ENCODE measurements at places on chromosomes 5 and 9.

- DNase-seq: no peak
Observed at GRCh38 chr9:106936680-106937079, 73.7 kb downstream of the ZNF462 start.

GRCh38 chr9:129869585-129870501 is 34.6 kb downstream of the USP20 start:
- no peak for DNase-seq

GRCh38 chr5:74862221-74862620 is 4.0 kb downstream of the FAM169A start:
- no peak for DNase-seq

DNA sequence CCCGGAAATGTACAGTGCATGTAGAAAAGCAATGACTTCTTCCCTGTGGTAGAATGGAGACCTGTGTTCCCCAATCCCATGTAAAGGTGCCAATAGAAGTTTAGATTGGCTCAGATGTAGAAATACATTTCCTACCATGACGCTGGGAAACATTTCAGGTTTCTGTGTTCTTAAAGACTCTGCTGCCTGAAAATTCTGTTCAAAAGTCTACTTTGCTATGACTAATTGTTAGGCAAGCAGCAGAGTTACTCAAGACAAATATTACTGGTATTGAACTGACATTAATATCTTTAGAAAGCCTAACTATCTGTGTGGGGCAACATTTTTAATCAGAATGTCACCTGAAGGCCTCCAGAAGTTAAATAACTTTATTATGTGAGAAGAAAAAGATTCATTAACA is 75.5 kb upstream of the ELL2 start:
- DNase-seq: no peak

DNA sequence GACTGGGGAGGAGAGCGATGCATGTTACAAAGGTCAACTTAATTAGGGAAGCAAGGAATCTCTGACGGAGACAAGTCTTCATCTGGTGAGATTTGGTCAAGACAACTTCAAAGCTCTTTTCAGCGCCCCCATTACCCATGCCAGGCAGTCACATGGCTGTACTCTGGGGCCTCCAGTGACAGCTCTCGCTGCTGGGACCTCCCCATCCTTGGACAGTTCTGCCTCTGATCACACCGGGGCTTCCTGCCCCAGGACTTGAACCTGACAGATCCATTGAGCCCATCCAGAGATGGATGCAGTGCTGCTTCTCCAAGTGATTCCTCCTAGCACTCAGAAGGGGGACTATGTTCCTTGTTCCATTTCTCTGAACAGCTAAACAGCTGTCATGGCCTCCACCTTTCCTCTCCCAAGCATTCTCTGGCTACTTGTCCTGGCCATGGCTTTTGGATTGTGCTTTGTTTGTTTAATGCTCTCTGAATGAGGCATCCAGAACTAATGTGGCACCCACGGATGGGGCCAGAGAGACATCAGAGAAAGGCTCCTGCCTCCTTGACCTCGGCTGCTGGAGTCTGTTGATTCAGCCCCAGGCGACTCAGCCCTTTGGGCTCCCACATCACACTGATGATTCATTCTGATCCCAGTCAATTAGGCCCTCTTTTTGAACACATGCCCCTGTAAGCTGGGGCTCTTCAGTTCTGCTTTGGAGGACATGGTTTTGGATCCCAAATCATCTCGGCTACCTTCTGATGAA is 122.1 kb upstream of the ADAMTS16 start:
- no peak for DNase-seq

- DNase-seq: no peak
Observed at GRCh38 chr5:166377756-166378155, 1913.7 kb upstream of the WWC1 start.

GRCh38 chr5:108054349-108054748 is 327.5 kb downstream of the FBXL17 start:
- DNase-seq: no peak

DNA sequence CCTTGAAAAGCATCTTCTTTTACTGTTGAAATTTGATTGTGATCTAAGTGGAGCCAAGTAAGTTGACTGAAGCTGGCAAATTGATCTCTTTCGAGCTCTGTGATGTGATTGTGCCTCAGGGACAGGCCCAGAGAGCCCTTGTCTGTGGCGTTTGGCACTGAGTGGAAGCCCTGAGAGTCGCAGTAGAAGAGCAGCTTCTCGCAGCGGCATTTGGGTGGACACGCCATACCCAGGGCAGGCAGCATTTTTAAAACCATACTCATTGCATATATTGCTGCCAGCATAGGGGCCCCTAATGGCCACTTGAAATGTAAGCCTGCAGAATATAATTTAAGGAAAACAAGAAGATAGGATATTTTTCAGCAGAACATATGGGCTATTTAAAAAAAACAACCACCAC is 894 bp downstream of the LRRTM2 start:
- no peak for DNase-seq

DNA sequence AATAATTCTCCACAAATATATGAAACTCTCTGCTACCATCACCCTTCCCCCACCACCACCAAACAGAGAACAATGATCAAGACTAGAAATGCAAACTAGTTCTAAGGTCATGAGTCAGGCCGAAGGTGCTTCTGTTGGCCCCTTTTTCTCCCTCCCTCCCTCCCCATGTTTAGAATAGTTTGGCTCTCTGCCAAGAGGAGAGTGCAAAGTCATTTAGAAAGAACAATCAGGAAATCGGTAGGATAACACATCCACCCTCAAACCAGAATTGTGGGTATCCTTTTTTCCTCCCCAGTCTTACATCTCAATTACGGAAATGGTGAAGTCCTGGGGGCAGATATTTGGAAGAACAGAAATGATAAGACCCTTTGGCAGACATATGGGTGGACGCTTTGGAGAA is 170.1 kb downstream of the SLF1 start:
- DNase-seq: no peak

DNA sequence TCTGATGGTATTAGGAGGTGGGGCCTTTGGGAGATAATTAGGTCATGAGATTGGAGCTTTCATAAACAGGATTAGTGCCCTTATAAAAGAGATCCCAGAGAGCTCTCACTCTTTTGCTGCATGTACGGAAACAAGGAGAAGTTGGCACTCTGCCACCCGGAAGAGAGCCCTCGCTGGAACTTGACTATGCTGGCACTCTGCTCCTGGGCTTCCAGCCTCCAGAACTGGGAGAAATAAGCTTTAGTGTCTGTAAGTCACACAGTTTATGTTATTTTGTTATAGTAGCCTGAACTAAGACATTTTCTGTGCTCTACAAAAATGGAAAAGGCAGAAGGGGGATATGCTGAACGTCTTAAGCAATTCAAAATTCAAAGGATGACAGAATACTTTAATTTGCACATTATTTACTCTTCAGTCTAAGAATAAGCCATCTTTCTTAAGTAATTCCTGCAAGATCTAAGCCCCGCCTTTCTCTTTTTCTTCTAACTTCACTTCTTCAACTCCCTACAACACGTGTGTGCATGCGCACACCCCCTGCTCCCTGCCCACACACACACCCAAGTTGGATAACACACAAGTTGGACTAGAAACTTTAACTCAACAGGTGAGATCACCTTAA is 17.3 kb downstream of the NFIB start:
- no peak for DNase-seq

GRCh38 chr9:123421801-123422455 is 65.9 kb downstream of the CRB2 start:
- DNase-seq: no peak

DNA sequence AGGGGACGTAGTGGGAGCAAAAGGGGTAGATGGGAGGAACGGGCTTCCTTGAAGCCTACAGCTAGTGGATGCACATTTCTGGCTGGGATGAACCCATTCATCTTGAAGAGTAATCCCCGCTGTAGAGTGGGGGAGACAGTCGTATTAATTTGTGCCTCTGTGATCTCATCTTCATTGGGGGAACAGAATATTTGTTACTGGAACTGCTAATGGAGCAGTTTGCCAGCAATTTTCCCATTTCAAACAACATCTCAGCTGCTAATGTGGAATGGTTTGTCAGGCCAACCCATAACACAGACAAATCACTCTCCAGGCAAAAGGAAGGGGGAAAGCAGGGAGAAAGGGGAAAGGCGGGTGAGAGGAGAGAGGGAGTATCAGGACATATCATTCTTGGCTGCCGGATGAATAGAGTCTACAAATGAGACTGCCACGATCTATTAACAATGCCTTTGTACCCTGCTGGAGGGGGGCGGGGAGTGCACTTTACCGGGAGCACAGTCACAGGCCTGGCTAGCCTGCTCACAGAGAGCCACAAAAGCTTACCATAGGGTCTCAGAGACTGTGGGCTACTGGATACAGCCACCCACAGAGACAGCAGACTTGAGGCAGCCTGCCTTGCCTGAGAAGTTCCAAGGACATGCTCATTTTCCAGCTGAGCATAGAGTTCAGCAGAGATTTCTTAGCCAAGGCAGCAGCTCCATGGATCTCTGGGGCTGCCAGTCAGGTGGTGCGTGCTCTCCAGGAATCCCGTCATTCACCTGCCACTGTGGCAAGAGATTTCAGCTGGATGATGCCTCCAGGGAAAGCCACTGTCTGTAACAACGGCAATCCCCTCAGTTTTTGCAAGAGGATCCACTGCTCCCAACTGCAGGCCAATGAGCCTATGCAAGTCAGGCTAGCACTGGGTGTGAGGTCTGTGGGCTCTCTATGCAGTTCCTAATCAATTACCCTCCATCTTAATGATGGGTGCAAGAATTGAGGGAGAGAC is 217.7 kb upstream of the PANK3 start:
- no peak for DNase-seq

GRCh38 chr5:167576897-167577296 is 714.5 kb upstream of the WWC1 start:
- DNase-seq: no peak

GRCh38 chr9:83178717-83179116 is 115.8 kb upstream of the RASEF start:
- no peak for DNase-seq

Measured in stimulated activated CD4-positive, alpha-beta T cell treated with anti-CD3 and anti-CD28 coated beads, Interleukin-12 subunit alpha, Interleukin-12 subunit beta, amount 100 ng/mL, for 4 hours (primary cell).